ENCODE measurements at places on chromosomes 5 and 9.

DNA sequence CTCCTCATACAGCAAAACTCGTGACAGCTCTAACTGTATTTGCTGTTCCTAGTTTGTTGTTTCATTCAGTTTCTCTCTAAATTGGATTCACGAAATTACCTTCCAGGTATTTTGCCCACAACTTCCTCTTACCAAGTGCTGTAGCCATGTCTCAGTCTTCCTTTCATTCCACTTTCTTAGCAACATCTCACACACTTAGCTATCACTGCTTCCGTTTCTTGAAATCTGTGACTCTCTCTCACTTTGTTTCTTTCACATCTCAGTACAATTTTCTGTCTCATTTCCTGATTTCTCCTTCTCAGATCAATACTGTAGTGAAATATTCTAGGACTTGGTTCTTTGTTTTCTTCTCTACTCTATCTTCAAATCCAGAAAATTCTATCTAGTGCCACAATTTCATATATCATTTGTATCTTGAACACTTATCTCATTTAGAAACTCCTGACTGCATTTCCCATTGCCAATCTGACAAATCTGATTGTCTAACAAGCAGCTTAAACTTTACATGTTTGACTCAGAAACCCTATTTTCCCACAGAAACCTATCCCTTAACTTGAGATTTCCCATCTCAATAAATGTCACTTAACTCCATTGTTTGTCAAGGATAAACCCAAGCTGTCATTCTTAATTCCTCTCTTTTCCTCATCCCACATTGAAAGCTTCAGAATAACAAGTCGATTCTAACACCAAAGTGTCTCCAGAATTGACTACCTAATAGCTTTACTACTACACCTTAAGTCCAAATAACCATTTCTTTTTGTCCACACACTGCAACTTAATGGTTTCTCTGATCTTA is 303.1 kb downstream of the CDH12 start:
- no peak for DNase-seq

DNA sequence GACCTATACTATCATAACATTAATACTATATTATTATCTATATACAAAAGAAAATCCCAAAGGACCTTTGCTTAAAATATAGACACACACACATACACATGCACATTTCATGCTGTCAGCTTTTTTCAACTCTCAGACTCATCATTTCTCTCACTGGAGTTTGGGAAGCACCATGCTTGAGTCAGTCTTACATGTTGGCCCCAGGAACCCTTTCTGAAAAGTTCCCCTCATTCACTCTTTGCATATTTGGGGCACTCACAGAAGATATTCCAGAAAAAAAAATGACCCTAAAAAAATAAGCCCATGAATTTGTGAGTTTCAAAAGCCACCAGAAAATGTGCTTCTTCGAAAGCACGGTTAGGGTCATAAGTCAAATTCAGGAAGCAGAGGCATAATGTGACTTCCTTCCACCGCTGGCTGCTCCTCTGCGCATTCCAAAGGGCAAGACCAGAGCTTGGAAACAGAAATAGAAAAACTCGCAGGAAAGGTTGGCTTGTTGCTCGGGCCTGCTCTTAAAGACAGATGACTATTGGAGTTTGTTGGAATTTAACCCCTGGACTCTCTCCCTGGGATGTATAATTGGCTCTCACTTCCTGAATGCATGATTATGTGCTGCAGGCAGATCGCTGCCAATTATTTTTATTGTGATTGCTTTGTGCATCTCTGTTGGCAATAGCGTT is 129.7 kb upstream of the IQGAP2 start:
- DNase-seq = no peak

DNA sequence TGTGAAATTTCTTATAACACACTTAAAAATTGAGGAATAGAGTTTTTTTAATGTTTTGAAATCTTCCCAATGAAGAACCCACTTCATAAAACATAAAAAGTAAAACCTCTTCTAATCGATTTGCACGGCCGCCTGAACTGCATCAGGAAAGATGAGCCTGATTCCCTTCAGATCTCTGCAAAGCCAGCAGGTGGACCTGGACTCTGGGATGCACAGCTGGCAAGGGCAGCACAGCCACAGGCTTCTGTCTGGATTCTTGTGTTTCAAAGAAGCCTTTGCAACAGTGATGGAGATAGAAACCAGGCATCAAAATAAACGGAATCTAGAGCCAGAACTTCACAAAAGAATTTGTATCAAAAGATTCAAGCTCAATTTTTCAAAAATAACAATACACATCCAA is 36.0 kb upstream of the SPATA31C2 start:
- DNase-seq = no peak

DNA sequence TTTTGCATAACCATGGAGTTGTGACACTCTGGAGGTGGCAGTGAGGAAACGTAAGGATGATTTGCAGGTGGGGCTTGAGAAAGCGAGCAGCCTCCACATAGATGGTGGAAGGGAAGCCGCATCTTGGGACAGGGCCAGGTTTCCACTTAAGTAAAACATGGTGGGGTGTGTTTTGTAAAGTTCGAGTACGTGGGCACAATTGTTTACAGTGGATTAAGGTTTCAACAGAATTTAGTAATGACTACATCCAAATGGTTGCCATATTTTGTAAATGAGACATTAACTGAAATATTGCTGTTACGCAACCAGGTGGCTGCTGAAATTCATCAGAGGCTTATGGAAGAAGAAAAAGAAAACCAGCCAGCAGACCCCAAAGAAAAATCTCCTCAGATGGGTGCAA is 85.4 kb upstream of the IL7R start:
- no peak for DNase-seq

GRCh38 chr5:112390327-112390726 is 28.8 kb downstream of the EPB41L4A start:
- no peak for DNase-seq

DNA sequence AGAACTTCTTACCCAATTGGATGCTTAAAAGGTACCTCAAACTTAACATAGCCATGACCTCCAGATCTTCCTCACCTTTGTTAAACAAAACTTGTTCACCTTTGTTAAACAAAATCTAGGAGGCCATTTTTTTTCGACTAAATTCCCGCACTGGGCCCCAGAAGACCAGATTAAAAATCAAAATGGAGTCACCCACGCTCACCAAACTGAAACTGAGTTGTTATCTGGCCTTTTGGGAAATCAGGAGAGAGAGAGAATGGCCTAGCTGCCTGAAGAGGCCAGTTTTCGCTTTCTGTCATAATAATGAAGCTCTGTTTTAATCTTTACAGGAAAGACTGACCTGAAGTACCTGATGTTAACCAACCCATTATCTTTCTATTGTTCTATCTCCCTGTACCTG is 69.4 kb downstream of the FYB1 start:
- DNase-seq = no peak

- DNase-seq = no peak
Measured at GRCh38 chr9:131943351-131943841, 136.3 kb downstream of the MED27 start.

GRCh38 chr9:137077010-137077747 is at the start of gene UAP1L1:
TSS of gene UAP1L1 (plus strand) at chr9:137077517. CDS start at chr9:137077533, 16 bp downstream.
- DNase-seq = no peak

Measured in mesothelial cell of epicardium (in vitro differentiated cells).